ENCODE measurements at places on chromosomes 2 and 18.

DNA sequence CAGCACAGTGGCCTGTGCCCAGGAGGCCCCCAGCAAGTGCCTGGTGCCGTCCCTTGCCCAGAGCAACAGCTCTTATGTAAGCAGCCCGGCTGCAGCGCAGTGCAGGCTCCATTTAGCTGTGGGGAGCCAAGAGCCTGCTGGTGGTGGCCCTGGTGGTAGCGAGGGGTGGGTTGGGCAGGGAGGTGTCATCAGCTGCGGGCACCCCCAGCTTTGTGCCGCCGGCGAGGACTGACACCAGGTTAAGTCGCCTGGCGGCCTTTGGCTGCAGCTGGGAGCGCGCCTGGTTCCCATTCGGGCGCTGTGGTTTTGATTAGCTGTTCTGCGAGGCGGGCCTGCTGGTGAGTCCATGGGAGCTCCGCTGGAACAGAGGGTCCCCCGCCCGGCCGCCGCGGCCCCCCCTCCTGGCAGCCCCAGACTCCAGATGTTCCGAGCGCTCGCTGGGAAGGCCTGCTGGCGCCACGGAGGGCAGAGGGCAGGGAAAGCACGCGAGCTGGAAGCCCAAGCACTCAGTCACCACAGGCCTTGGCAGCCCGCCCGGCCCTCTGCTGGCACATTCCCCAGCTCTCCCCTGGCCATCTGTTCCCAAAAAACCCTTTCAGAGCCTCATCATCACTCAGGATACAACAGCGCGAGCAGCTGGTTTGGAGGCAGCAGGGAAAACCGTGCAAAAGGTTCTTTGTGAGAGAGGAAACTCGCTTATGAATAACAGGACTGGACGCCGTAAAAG lies 18.4 kb downstream of the ATOH8 start:
- DNase-seq: no peak

DNA sequence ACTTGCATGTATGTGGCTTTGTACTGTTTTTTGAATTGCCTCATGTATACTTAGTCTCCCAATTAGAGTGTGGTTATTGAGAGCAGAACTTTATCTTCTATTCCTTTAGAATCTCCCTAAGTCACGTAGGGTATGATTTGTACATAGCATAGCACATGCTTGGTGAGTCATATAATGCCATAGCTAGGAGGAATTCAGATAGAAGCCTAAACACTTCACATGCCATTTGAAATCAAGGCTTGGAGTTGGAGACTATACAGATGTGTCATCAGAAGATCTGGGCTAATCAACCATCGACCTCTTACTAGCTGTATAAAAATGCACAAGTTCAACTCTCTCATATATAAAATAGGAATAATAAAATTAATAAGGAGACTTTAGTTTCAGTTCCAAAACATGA lies 222.6 kb upstream of the ST6GAL2 start:
- DNase-seq: no peak

GRCh38 chr2:190635781-190636180 lies 13.1 kb upstream of the NAB1 start:
- DNase-seq: no peak

DNA sequence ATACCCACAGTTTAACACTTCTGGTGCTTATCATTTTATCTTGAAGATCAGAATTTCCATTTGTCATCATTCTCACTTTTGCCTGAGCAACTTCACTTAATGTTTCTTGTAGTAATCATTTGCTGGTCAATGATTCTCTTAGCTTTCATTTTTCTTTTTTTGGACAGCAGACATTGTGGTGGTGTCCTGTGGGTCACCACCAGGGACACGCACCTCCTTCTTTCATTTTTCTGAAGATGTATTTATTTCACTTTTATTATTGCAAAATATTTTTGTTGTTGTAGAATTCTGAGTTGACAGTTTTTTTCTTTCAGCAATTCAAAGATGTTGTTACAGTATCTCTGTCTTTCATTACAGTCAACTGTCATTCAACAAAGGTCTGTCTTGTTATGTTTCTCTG lies 84.3 kb downstream of the FAM168B start:
- DNase-seq: no peak

DNA sequence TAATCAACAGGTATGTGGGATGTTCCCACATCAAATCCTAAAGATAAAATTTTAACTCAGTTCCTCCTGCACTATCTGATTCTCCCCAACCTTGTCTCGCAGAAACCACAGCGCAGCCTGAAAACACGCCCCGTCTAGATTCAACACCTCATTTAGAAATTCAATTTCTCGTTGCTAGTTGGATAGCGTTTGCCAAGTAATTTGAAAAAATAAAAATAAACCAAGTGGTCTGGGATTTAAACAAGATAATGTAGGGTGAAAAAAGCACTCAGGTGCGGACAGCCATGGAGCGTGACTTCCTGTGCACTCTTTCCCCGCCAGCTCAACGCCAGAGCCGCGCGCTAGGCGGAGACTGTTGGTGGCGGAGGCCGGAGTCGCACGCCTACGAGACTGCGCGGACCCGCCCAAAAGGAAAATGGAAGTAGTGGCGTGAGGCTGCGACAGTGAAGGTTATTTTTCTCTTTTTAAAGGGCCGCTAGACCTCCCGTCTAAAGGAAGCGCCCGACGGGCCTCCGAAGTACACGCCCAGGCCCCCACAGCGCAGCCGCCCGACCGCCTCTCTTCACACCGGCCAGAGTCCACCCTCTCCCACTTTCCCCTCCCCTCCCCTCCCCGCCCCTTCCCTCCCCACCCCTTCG lies 615 bp upstream of the CCNT2 start:
- DNase-seq: peak; percentile 85

DNA sequence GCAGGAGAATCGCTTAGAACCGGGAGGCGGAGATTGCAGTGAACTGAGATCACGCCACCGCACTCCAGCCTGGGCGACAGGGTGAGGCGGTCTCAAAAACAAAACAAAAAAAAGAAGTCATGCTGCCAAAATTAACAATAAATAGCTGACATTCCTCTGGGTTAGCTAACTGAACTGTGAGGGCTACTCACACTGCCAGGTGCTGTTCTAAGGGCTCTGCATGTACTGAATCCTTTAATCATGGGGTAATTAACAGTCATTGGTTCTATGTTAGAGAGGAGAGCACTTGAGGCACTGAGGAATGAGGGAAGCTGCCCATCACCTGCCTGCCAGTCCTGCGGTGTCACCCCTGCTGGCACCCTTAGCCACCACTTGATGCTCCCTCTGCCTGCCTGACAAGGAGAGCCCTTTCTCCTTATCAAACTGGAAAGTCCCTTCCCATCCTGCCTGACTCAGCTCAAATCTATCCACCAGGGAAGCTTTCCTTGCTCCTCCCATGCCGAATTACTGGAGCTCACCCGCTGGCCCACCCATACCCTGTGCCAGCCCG lies 73.0 kb upstream of the RIOK3 start:
- no peak for DNase-seq

DNA sequence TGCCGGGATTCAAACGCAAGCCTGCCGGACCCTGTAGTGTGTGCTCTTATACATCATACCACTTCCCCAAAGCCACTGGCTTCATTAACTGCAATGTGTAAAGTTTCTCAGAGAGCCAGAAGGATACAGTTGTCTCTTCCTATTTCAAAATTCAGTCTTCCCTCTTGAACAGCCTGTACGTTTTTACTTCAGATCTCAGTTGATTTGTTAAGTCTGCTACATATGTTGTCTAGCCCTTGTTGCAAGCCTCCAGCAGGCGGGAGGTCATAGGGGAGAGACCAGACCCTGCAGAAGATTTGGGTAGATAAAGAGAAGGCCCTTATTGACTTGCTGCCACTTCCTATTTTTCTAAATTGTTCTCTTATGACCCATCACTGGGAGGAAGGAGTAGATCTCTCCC lies 56.2 kb downstream of the ARHGEF33 start:
- DNase-seq: no peak

- no peak for DNase-seq
Observed at GRCh38 chr2:20640411-20641122, 10.3 kb downstream of the HS1BP3 start.

DNA sequence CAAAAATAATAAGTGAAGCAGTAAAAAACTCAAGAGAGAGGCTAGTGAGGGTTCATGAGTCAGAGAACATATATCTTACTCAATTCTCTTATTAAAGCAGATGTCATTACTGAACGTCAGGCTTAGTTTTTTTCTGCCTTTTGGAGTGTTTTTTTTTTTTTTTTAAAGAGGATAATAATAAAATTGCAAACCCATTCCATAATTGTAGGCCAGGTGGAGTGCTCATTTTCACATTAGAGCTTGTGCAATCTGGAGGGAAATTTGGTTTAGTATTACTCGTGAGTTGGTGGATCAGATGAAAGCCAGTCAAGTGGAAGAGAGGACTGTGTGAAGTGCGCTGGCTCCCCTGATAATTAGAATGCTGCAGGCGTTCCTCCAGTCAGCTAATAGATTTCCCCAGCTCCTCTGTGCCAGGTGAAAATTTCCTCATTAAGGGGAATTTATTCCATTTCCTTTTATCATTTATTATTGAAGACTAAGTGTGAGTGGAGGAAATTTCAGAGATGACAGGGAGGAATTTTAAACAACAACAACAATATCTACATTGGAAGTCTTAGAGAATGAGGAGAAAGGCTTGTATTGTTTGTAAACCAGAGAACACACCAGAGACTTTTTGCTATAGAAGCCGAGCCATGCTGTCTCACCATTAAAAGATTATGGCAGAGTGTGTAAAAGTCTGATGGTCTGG lies 74.6 kb downstream of the CPS1 start:
- no peak for DNase-seq

DNA sequence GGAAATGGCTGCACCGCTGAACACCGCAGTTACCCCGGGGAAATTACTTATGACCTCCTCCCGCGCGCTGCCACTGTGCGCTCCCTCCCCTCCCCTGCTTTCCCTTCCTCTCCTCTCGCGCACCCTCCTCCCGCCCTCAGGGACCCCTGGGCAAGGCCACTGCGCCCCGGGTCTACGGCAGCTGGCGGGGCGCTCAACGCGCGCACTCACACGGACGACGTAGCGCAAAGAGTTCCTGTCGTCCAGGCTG lies 7.9 kb downstream of the ALPP start:
- no peak for DNase-seq

DNA sequence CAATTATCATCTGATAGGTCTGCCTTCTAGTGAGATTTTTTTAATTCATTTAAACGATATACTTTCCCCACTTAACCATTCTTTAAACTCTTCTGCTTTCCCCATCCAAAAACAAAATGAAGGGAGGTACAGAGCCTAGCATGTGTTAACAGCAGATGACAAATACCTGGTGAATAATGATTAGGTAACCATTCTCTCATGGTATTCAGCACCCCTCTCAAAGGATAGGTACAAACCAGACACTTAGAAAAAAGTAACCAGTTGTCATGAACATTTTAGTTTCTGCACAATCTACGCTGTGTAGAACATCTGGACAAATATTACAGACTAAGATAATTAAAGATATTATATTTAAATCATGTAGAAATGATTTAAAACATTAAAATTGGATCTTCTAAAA lies 56.3 kb downstream of the DNAH7 start:
- no peak for DNase-seq

DNA sequence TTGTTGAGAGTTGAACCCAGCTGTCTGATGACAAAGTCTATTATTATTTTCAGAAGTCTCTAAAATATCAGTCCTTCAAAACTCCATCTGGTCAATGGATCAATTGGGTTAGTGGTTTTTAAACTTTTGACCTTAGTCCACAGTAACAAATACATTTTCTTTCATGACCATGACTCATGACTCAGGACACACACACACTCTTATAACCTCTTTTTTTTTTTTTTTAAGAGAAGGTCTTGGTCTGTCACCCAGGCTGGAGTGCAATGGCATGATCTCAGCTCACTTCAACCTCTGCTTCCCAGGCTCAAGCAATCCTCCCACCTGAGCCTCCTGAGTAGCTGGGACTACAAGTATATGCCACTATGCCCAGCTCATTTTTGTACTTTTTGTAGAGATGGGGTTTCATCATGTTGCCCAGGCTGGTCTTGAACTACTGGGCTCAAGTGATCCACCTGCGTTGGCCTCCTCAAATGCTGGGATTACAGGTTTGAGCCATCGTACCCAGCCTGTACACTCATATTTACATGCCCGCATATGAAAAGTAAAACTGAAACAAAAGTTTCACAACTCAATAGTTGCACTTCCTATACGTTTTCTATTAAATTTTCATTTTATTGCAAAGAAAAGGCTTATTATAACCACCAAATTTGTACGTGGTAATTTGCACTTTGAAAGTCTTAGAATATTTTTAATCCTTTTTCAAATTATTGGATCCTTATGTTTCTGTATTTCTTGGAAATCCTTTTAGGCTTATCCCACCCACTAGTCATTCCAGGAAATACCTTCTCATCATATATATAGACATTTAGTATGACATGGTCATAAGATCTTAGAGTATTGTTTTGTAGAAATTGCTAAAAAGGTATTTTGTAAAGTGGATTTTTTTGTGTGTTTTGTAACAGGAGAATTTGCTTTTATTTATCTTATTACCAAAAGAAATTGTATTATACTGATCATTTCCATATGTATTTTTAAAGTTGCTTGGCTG lies 199.0 kb downstream of the LPIN1 start:
- peak; percentile 12 for DNase-seq

GRCh38 chr2:188085421-188085820 lies 206.3 kb upstream of the GULP1 start:
- no peak for DNase-seq

- no peak for DNase-seq
Observed at GRCh38 chr18:37403100-37403781, 162.4 kb downstream of the CELF4 start.

- DNase-seq: no peak
Observed at GRCh38 chr18:27461957-27462356, 276.8 kb upstream of the CHST9 start.

DNA sequence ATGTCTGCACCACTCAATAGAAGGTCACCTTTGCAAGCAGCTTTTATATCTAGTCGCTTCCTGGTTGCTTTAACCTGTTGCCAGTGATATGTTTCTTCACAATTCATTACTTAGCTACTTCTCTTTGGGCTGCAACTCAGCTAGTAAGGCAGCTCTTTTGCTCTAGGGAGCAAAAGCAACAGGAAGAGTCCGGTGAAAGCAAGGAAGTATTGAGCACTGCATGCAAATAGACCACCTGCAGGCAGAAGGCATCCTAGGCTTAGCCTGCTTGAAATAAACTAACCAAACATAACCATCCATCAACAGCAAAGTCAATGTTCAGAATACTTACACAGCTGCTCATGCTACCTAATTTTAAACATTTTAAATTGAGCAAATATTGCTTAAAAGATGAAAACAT lies 529.2 kb upstream of the LINC00305 start:
- DNase-seq: no peak

GRCh38 chr2:118878531-118879149 lies 31.2 kb upstream of the EN1 start:
- DNase-seq: no peak

- no peak for DNase-seq
Observed at GRCh38 chr18:63213936-63214671, 105.5 kb downstream of the BCL2 start.

- no peak for DNase-seq
Observed at GRCh38 chr2:47236503-47237215, 81.6 kb upstream of the STPG4 start.

DNA sequence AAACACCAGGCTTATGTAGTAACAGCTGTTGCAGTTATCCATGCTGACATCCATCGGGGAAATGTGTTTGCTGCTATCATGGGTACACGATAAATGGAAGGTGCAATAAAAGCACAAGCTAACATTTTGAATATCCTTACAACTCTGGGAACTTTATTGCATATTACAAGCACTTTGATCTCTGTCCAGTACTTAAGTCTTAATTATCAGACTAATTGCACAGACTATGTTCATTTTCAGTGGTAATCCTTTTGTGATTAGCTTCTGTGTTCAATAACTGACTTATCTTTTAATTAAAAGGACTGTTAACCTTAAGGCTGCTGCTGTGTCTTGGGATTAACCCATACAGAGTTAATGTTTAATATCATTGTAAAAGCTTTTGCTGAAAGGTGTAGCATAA lies 101.4 kb upstream of the ATP5MC3 start:
- DNase-seq: no peak

GRCh38 chr2:197838036-197838435 lies 33.6 kb downstream of the PLCL1 start:
- DNase-seq: no peak

All from activated T-cell treated with anti-CD3 and anti-CD28 coated beads for 48 hours (primary cell).